ENCODE measurements at places on chromosomes 12 and 14. TPM values are rescaled to one million over a fixed set of nuclear protein-coding genes. Genes with fewer than 3 reads are reported as not detected.

The METTL25 gene
- 13.0 TPM for total RNA-seq

The C12orf42 gene
- total RNA-seq: not detected

The WBP11 gene
- total RNA-seq: 24.2 TPM

The CCDC88C gene
- not detected for total RNA-seq

The PMEL gene
- total RNA-seq: 0.88 TPM

The FOXM1 gene
- total RNA-seq: 41.4 TPM

The SERPINA10 gene
- total RNA-seq: not detected

The DPF3 gene
- 19.9 TPM for total RNA-seq

The KMT2D gene
- total RNA-seq: 42.5 TPM

The KITLG gene
- 38.1 TPM for total RNA-seq

The KRT77 gene
- not detected for total RNA-seq

The GON7 gene
- total RNA-seq: 8.8 TPM

The LTBP2 gene
- 203 TPM for total RNA-seq

The MNAT1 gene
- 51.4 TPM for total RNA-seq

The NANOG gene
- under 0.01 TPM for total RNA-seq

The EFCAB11 gene
- 3.1 TPM for total RNA-seq

The VPS29 gene
- total RNA-seq: 35.7 TPM

The MANSC4 gene
- not detected for total RNA-seq

The PDE3A gene
- total RNA-seq: 1.1 TPM

The TAS2R10 gene
- total RNA-seq: 0.44 TPM

The RIPK3 gene
- not detected for total RNA-seq

The ZNF268 gene
- total RNA-seq: 22.3 TPM

The BEGAIN gene
- total RNA-seq: 0.14 TPM

The ACVR1B gene
- total RNA-seq: 20.1 TPM

The DHH gene
- total RNA-seq: under 0.01 TPM

The SALL2 gene
- total RNA-seq: 1.6 TPM

The HEBP1 gene
- 8.9 TPM for total RNA-seq

The CNTN1 gene
- total RNA-seq: 0.43 TPM
